Ovary (tissue), 10 donors: ENCODE measurements at places on chromosomes 5 and 9.

DNA sequence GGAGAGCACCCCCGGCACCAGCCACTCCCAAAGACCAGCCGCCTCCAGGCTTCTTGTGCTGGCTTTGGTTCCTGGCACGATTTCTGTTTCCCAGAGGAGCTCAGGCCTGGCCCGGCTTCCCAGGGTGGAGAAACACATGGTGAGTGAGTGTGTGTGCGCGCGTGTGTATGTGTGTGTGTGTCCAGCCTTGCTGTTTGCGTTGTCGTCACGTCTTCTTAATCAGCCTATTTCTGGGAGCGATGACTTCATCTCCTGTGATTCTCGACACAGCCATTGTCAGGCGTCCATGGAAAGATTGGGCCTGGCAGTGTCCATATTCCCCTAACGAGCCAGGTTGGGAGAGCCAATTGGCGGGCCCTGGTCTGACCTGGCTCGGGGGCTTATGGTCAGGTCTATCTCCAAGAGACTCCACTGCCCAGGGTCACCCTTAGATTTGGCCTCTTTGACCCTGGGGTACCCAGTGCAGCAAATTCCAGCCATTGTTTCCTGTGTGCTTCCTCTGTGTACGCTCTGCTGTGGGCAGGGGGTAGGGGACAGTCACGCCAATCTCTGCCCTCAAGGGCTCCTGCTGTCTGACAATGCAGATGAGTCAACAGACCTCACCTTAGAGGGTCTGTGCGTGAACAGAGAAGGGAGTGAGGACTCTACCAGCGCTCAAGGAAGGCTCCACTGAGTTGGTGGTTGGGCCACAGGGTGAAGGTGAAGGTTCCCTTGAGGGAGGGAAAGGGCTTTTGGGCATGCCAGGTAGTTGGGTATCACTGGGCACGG is 73.8 kb downstream of the DAB2IP start:
- DNase-seq: peak; percentile 98

DNA sequence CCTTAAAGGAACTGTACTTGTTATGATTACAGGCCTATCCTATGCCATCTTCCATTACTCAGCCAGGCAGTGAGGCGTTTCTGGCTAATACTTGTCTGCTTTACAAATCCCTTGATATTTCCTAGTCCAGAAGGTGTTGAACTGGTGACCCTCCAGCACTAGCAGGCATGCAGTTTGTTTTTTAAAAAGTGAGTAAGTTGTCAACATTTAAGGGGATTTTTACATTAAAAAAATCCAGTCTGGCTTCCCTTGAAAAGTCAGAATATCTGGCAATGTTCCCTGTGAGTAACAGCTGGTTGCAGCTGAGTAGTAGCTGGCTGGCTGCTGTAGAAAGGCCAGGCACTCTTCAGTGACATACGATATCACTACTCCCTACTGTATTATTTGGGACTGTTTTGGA is 21.8 kb downstream of the GRIN3A start:
- no peak for DNase-seq

DNA sequence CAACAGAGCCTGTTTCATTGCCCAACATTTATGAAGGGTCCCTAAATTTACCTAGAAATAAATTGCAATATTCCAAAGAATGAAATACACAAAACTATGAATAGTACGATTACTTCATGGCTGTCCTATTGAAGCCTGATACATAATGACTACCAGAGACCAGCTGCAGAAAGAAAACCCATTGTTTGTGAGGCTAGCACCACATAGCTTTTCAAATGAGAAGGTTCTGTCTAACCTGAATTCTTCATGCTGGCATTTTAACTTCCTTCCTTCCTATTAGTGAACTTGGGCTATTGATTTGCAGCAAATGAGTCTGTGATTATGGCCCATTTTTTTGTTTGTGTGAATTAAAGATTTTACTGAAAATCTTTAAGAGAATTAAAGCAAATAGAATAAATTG is 47.3 kb downstream of the MEGF10 start:
- no peak for DNase-seq

DNA sequence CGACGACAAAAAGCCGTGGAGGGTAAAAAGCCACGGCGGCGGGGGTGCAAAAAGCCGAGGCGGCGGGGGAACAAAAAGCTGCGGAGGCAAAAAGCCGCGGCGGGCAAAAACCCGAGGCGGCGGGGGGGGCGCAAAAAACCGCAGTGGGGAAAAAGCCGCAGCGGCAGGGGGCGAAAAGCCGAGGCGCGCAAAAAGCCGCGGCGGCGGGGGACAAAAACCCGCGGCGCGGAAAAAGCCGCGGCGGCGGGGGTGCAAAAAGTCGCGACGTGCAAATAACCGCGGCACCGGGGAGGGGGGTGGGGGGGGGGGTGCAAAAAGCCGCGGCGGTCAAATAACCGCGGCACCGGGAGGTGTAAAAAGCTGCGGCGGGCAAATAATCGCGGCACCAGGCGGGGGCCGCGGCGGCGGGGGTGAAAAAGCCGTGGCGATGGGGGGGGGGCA is 511.5 kb downstream of the FOXD4L5 start:
- DNase-seq: no peak

- DNase-seq: no peak
Observed at GRCh38 chr5:117077142-117077541, 502.5 kb upstream of the SEMA6A start.

DNA sequence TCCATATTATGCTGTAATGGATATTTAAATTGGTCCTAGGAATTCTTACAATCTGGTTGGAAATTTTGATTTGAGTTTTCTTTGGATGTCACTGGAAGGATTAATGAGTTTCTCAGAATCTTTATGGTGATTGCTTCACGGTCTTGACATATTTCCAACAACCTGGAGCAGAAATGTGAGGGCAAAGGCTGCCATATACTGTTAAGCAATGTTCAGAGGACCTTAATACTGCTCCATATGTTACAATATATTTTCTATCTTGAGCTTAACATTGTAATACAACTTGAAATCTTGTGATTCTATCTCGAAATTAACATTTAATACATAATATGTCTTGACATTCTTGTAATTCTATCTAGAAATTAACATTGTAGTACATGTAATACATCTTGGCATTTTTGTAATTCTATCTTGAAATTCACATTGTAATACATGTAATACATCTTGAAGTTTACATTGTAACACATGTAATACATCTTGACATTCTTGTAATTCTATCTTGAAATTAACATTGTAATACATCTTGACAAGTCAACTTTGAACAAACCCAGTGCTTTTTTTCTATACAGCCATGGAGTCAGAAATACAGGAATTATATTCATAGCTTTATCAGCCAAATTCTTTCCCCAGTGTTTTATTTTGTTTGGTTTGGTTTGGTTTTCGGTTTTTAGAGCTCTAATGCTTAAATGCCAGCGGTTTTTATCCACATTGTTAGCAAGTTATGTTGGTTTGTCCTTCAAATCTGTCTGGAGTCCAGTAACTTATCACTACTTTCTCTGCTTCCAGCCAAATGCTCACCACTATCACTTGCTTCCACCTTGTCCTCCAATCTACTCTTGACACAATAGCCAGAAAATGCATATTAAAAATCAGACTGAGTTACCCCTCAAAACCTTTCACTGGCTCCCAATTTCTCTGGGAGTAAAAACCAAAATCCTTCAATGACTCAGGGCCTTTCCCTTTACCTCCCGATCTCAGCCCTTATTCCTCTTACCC is 3.0 kb upstream of the TUT7 start:
- no peak for DNase-seq

DNA sequence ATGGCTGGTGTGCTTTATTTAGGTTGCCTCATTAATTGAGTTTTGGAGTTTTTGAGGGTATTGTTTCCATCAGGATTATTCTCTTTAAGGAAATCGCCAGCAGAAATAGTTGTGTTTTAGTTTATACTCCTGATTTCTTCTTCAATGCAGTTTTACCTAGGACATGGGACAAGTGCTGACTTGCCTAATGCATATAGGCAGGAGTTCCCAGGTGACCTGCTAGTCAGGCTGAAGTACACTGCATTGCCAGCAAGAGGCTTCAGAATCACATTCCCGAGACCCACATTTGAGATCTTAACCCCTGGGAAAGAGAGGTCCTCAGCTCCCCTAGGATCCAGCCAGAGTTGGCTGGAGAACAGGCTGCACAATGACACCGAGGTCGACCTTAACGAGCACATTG is 1.5 kb upstream of the OR1N2 start:
- DNase-seq: no peak

- no peak for DNase-seq
Observed at GRCh38 chr5:5192681-5193080, 52.6 kb downstream of the ADAMTS16 start.

GRCh38 chr9:21983561-21983935 is 10.6 kb downstream of the CDKN2A start:
- DNase-seq: no peak

GRCh38 chr9:21684831-21685362 is 117.5 kb upstream of the MTAP start:
- DNase-seq: no peak

- DNase-seq: no peak
Observed at GRCh38 chr5:93511445-93511844, 69.6 kb downstream of the NR2F1-AS1 start.

- no peak for DNase-seq
Observed at GRCh38 chr9:125659954-125660353, 47.1 kb downstream of the MAPKAP1 start.

GRCh38 chr5:68500813-68501212 is 285.3 kb downstream of the PIK3R1 start:
- no peak for DNase-seq

DNA sequence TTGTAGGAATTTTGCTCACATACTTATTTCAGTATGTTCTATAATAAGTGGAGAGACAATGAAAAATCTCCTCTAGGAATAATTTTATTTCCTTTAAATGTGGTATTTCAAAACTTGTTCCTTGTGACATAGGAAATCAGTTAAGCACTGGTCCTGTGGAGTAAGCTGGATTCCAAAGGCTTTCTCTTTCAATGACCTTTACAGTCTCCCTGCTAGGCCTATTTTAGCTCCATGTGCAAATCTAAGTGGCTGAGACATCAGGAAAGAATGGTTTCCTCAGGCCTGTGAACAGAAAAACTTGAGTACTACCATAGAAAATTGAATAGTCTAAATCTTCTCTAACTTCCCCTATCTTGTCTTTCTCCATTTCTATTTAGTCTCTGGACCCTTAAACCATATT is 514.2 kb upstream of the TLE4 start:
- DNase-seq: no peak
